ENCODE measurements at places on chromosomes 1 and 21.
A peak's percentile ranks its signal among the peaks of the same experiment; 100 is the strongest.

GRCh38 chr1:102434421-102434820, 437.7 kb upstream of the OLFM3 start:
- no peak for DNase-seq

GRCh38 chr1:199102239-199102638, 463.4 kb downstream of the PTPRC start:
- DNase-seq, result no peak

DNA sequence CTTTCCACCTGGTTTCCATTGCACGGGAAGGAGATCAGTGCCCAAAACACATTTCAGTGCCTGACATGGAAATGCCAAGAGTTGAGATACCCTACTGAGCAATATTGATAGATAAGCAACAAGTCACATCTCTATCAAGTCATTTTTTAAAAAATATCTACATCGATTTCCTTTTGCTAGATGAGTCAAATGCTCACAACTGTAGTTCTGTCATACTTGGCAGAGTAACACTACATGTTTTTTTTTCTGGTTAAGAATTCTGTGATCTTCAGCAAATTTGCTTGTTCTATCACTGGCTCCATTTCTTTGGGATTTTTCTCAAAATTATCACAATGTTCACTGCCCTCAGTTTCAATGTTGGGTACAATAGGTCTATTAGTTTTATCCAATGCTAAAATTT, 145.4 kb downstream of the ZC3H11B start:
- DNase-seq, result no peak

- peak; percentile 45 for DNase-seq
Measured at GRCh38 chr1:14113841-14114567, 414.0 kb downstream of the PRDM2 start.

DNA sequence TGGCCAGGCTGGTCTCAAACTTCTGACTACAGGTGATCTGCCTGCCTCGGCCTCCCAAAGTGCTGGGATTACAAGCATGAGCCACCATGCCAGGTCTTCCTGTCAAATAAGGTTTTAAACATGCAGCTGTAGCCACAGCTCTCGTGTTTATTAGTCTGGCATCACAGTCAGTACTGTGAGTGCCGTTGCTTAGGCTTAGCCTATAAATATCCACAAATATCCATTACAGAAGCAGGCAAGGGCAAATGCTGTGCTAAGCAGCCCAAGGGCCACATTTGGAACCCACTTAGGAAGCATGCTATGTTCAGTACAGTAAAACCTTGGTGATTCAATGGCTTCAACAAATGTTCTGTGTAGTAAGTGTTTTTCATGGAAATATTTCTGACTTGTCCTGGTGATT, 75.9 kb downstream of the KIF1B start:
- DNase-seq, result no peak

DNA sequence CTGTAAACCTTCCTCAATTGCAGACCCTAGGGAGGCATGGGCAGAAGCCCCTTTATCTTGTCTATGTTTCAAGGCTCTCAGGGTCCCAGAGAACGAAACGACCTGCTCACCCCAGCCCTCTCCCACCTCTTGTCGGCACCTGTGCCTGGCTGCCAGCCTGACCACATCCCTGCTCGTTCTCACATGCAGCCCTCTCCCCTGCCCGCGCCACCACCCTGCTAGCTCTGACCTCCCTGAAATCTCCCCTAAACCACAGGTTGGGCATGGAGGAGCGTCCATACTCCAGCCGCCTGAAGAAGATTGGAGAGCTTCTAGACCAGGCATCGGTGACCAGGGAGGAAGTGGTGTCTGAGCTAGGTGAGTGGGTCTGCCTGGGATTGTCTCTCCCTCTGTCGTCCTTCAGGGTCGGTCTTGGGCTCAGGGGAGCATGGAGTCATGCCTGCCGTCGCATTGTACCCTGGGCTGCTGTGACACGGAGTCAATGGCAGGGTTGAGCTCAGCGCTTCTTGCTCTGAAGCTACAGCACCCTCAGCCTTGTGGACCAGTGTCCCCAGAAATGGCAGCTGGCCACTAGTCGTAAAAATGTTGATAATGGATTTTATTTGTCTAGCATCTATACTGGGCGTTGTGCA, 3.6 kb downstream of the ADPRS start:
- no peak for DNase-seq

- no peak for DNase-seq
Measured at GRCh38 chr1:209710847-209711246, 6.2 kb downstream of the HSD11B1 start.

- DNase-seq, result no peak
Measured at GRCh38 chr1:12709696-12710095, 6.2 kb upstream of the AADACL3 start.

GRCh38 chr1:230185076-230186001, 118.3 kb downstream of the GALNT2 start:
- no peak for DNase-seq

DNA sequence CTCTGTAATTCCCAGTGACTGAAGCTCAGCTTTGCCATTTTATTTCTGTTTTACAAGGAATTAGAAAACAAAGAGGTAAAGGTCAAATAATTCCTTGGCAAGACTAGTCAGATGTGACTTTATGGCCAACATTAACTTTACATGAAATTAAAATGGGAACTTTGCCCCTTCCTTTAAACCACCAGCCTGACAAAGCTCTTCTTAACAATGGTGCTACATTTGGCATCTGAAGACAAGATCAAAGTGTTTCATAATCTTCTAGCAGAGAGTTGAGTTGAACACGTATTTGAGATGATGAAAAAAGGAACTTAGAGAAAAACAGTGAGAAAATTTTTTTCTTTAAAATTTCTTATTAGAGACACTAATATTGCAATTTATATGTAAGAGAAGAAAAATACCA, 193.8 kb downstream of the AK5 start:
- no peak for DNase-seq

GRCh38 chr21:38790961-38791360, 14.8 kb upstream of the ETS2 start:
- DNase-seq, result no peak

- no peak for DNase-seq
Measured at GRCh38 chr1:96329121-96329520, 392.5 kb upstream of the PTBP2 start.

- no peak for DNase-seq
Measured at GRCh38 chr1:109724933-109725332, 12.9 kb downstream of the GSTM5 start.

GRCh38 chr21:34517491-34518245, 5.7 kb upstream of the KCNE1 start:
- DNase-seq, result no peak

DNA sequence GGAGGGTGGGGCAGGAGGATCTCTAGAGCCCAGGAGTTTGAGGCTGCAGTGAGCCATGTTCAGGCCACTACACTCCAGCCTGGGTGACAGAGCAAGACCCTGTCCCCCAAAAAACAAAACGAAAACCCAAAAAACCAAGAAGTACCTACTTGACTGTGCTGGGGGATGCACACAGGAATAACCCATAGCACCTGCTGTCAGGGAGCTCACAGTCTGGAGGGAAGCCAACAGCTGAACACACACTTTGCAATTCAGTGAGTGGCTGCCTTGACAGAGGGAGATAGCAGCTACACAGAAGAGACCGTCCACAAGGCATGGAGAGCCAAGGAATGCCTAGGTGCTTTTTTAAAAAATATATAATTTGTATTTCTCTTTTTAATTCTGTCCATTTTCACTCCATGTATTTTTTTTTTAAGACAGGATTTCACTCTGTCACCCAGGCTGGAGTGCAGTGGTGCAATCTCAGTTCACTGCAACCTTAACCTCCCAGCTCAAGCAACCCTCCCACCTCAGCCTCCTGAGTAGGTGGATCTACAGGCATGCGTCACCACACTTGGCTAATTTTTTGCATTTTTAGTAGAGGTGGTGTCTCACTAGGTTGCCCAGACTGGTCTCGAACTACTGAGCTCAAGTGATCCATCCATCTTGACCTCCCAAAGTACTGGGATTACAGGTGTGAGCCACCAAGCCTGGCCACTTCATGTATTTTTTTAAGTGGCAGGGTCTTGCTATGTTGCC, 68.7 kb downstream of the NID1 start:
- peak; percentile 31 for DNase-seq

DNA sequence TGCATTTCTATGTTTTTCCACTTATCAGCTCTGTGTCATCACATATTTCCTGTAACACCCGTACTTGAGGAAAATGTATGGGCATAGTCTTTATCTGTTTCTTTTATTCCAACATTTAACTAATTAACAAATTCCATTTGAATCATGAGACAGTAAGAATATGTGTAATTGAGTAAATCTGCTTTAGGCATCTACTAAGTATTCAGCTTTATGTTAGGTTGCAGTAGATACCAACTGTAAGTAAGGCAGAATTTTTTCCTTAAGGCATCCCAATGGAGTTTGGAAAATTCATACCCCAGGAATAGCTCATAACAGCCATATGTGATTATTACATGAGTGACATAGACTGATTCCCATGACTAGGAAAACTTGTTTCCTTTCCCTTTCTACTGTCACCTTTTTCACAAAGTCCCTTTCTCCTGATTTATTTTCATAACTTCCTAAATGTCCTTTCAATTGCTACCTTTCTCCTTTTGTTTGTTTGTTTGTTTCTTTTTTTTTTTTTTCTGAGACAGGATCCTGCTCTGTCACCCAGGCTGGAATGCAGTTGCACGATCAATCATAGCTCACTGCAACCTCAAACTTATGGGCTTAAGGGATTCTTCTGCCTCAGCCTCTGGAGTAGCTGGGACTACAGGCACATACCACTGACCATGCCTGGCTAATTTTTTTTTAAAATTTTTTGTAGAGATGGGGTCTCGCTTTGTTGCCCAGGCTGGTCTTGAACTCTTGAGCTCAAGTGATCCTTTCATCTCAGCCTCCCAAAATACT, 59.8 kb upstream of the CACYBP start:
- DNase-seq, result no peak

DNA sequence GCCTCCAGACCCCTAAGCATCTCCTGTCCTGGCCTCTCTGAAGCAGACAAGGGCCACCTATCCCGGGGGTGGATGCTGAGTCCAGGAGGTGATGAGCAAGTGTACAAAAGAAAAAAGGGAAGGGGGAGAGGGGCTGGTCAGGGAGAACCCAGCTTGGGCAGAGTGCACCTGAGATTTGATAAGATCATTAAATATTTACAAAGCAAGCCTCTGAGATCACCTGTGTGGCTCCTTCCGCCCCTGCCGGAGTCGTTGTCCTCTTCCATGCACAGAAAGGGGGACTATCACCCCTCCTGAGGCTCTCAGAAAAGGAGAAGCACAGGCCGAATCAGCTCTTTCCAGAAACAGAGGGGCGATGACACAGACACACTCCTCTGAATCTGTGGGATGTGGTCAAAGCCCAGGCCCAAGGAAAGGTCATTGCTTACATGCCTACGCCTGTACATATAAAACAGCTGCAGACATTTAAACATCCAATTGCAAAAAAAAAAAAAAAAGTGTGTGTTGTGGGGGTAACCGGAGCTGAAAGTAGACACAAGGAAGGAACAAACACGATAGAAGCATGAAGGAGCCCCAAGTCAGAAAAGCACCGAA, 30.9 kb downstream of the PRSS38 start:
- no peak for DNase-seq

GRCh38 chr1:236066828-236067386, 2.0 kb upstream of the NID1 start:
- DNase-seq, result no peak

GRCh38 chr1:11708554-11709350, 17.2 kb downstream of the DRAXIN start:
- DNase-seq, result no peak

GRCh38 chr1:151309811-151310323, 17.3 kb downstream of the PI4KB start:
- no peak for DNase-seq

GRCh38 chr1:162206749-162207635, 137.5 kb downstream of the NOS1AP start:
- peak; percentile 79 for DNase-seq

GRCh38 chr1:85550784-85551516, 29.6 kb upstream of the CCN1 start:
- no peak for DNase-seq

GRCh38 chr1:147924813-147925212, 3.4 kb upstream of the GPR89B start:
- DNase-seq, result no peak

- DNase-seq, result no peak
Measured at GRCh38 chr1:186244825-186245224, 130.2 kb downstream of the TPR start.

- no peak for DNase-seq
Measured at GRCh38 chr1:244370060-244370637, 81.6 kb downstream of the ADSS2 start.

DNA sequence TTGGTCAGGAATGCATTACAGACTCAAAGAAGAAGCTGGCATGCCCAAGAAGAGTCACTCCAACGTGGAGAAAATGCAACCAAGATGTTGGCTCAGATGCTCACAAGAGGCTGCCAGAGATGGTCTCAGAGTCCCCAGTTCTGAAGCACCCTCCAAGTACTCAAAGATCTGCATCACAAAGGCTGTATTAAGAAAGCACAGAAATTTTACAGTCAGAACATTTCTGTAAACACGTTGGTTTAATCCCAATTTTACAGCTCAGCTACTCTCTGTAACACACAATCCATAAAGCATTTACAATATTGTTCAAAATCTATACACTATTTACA, 69.4 kb downstream of the CDC7 start:
- DNase-seq, result no peak

DNA sequence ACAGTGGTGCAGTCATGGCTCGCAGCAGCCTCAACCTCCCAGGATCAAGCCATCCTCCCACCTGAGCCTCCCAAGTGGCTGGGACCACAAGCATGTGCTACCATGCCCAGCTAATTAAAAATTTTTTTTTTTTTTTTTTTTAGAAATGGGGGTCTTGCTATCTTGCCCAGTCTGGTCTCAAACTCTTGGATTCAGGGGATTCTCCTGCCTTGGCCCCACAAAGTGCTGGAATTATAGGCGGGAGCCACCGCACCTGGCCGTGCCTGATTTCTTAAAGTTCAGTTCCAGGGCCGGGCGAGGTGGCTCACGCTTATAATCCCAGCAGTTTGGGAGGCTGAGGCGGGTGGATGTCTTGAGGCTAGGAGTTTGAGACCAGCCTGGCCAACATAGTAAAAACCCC, 6.4 kb downstream of the THAP3 start:
- no peak for DNase-seq

DNA sequence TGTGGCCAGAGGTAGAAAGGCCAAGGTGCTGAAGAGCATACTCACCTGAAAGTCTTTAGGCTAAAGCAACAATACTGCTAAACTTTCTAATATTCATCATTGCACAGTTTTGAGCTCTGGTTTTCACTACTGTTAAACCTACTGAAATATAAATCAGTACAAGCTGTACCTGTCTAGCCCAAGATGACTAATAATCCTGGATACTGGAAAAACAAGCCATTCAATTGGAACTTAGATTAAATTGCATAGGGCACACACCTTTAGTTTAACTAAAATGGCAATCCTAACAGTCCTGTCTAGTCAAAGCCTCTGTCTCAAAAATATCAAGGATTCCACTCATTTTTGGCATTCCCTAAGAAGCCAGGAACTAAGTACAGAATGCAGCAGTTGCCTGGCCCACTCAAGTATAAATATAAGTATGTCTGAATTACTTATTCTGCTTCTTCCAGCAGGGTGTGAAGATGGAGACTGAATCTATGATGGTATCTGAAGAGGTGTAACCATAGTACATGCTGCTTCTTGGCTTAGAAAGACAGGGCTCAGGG, 3.1 kb downstream of the CHML start:
- DNase-seq, result no peak

- DNase-seq, result peak; percentile 85
Measured at GRCh38 chr1:33007190-33008050, 29.3 kb downstream of the AK2 start.

All from NCI-H2107 (cell line).